Myometrial cell (primary cell): ENCODE measurements at places on chromosomes 13 and 19. TPM values are rescaled to one million over a fixed set of nuclear protein-coding genes. Genes with fewer than 3 reads are reported as not detected.

Gene FBXO27
- 7.8 and 8.4 TPM in 2 replicates for total RNA-seq

Gene NCCRP1
- not detected in 2 replicates for total RNA-seq

Gene KLK2
- not detected in 2 replicates for total RNA-seq

Gene SLC10A2
- not detected in 2 replicates for total RNA-seq

Gene STK24
- total RNA-seq = 77.3 and 91.1 TPM in 2 replicates

Gene LIN7B
- 16.5 and 21.0 TPM in 2 replicates for total RNA-seq

Gene ZSCAN5A
- 1.7 and 9.0 TPM in 2 replicates for total RNA-seq

Gene FFAR3
- total RNA-seq = not detected in 2 replicates

Gene DKKL1
- total RNA-seq = 0.29 TPM in 1 of 2 replicates, not detected in the other

Gene CACNA1A
- total RNA-seq = 0.53 and 0.58 TPM in 2 replicates

Gene SIGLEC8
- total RNA-seq = not detected in 2 replicates

Gene LRRC63
- total RNA-seq = not detected in 2 replicates

Gene CASP14
- not detected in 2 replicates for total RNA-seq

Gene SOX1
- total RNA-seq = under 0.01 TPM in 1 of 2 replicates, not detected in the other

Gene LILRA1
- not detected in 2 replicates for total RNA-seq

Gene ZGLP1
- 0.53 and 0.58 TPM in 2 replicates for total RNA-seq

Gene CGB3
- not detected in 2 replicates for total RNA-seq

Gene MAG
- not detected in 2 replicates for total RNA-seq

Gene MEDAG
- total RNA-seq = 4.9 and 5.1 TPM in 2 replicates

Gene ZNF285
- total RNA-seq = 0.58 and 2.3 TPM in 2 replicates

Gene ERICH6B
- not detected in 2 replicates for total RNA-seq

Gene A1BG
- 7.5 and 31.5 TPM in 2 replicates for total RNA-seq

Gene NXNL1
- not detected in 2 replicates for total RNA-seq

Gene FRY
- 7.5 and 24.8 TPM in 2 replicates for total RNA-seq

Gene PSG5
- 6.7 and 7.8 TPM in 2 replicates for total RNA-seq
